Activated naive CD4-positive, alpha-beta T cell treated with Interleukin-2 at 50 U/mL for 16 hours (primary cell): ENCODE measurements at places on chromosomes 4 and X.

- peak; percentile 2 for DNase-seq
These were observed 45.4 kb downstream of the CEP135 start for GRCh38 chr4:55993994-55994663.

GRCh38 chr4:23819041-23819511 lies 70.8 kb downstream of the PPARGC1A start:
- no peak for DNase-seq

- DNase-seq = peak; percentile 5
These were observed 1.2 kb downstream of the PRKX start for GRCh38 chrX:3712051-3712869.

GRCh38 chrX:154091678-154092077 lies 5.8 kb downstream of the MECP2 start:
- no peak for DNase-seq

- no peak for DNase-seq
These were observed 56.2 kb upstream of the PJA1 start for GRCh38 chrX:69221239-69222102.

- DNase-seq = peak; percentile 92
These were observed at the start of gene TAB3 for GRCh38 chrX:30889147-30890140. Gene TAB3 (minus strand): TSS chrX:30889254. CDS start chrX:30859588, 29,666 bp downstream.

- DNase-seq = no peak
These were observed 19.2 kb upstream of the PHEX start for GRCh38 chrX:22012931-22013330.

DNA sequence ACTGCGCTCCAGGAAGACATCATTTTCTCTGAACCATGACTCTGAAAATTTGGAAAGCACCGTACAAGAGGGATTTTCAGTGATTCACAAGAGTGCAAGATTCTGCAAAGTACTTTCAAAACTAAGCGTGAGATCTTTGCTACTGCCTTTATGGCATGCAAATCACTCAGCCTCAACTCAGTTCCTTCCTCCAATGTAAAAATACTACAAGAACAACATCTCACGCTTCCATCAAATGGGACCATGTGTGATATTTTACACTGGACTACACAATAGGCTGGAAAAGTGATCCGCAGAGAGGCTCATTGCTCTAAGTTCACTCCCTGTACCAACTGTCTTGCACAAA lies 674 bp upstream of the IL15 start:
- DNase-seq = no peak

GRCh38 chr4:55355555-55355954 lies 9.5 kb downstream of the SRD5A3 start:
- no peak for DNase-seq

- no peak for DNase-seq
These were observed 5.6 kb downstream of the QRFPR start for GRCh38 chr4:121375262-121375661.

- no peak for DNase-seq
These were observed 37.0 kb upstream of the SMIM31 start for GRCh38 chr4:164716901-164717300.

GRCh38 chr4:164345756-164346155 lies 408.2 kb upstream of the SMIM31 start:
- no peak for DNase-seq

GRCh38 chr4:121712001-121712651 lies 15.3 kb upstream of the ANXA5 start:
- DNase-seq = no peak

DNA sequence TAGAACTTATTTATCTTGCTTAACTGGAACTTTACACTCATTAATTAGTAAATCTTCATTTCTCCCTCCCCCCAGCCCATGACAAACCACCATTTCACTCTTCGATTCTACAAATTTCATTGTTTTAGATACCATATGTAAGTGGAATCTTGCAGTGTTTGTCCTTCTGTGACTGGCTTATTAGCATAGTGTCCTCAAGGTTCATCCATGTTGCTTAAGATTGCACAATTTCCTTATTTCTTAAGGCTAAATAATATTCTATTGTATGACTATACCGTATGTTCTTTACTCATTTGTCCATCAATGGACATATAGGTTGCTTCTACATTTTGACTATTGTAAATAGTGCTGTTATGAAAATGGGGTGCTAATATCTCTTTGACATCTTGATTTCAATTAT lies 24.5 kb upstream of the RNF212 start:
- DNase-seq = no peak

GRCh38 chrX:45422216-45422925 lies 221.7 kb upstream of the DIPK2B start:
- no peak for DNase-seq

DNA sequence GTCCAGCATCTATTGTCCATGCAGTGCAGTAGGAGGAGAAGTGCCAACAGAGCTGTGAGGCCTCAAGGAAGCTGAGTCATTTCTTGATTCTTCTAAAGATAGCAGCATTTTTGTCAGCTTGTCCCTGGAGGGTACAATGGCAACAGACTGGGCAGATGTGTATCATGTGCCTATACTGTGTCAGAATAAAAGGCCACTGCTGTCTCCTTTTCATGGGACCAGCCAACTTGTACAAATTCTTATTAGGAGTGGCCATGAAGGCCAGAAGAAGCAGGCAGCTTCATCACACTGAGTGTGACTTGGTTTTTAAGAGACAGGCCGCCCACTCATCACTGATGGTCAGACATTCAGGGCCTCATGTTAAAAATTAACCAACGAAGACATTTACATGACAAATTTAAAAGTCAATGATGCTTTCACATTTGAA lies 185.0 kb upstream of the FAM241A start:
- DNase-seq = no peak

DNA sequence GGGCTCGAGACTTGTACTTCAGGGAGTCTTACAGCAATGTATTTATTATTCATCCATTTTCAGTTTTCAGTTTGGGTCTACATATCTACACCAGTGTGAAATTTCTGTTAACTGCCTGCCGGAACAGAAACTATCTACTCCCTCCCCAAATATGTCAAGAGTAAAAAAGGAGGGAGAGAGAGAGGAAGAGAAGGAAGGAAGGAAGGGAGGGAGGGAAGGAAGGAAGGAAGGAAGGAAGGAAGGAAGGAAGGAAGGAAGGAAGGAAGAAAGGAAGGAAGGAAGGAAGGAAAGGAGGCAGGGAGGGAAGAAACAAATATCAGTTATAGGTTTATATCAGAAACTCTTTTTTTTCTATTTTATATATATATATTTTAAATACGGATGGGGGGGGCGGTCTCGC lies 12.6 kb downstream of the RPL39 start:
- DNase-seq = no peak
